ENCODE measurements at places on chromosomes 16 and 17. TPM values are rescaled to one million over a fixed set of nuclear protein-coding genes. Genes with fewer than 3 reads are reported as not detected.

DNA sequence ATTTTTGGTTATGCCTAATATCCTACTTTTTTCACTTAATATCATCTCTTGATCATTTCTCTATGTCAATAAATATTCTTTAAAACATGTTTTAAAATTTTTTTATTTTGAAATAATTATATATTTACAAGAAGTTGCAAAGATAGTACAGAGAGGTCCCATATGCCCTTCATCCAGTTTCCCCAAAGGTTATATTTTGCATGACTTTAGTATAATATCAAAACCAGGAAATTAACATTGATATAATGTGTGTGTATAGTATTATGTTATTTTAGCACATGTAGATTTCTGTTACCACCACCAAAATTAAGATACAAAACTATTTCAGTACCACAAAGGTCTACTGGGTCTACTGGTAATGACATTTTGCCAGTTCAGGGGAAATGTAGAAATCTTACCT, 60.7 kb downstream of the EFCAB5 start:
- no peak for DNase-seq

GRCh38 chr16:2152695-2153506, 2.7 kb upstream of the TRAF7 start:
- DNase-seq = no peak

GRCh38 chr17:68246271-68247028, 1.4 kb upstream of the AMZ2 start:
- DNase-seq = no peak

The LGALS9 gene
- 1.3 TPM for total RNA-seq

The MYO15A gene
- 1.6 TPM for total RNA-seq
